Naive thymus-derived CD4-positive, alpha-beta T cell (primary cell): ENCODE measurements at places on chromosomes 2 and 18. TPM values are rescaled to one million over a fixed set of nuclear protein-coding genes. Genes with fewer than 3 reads are reported as not detected.

DNA sequence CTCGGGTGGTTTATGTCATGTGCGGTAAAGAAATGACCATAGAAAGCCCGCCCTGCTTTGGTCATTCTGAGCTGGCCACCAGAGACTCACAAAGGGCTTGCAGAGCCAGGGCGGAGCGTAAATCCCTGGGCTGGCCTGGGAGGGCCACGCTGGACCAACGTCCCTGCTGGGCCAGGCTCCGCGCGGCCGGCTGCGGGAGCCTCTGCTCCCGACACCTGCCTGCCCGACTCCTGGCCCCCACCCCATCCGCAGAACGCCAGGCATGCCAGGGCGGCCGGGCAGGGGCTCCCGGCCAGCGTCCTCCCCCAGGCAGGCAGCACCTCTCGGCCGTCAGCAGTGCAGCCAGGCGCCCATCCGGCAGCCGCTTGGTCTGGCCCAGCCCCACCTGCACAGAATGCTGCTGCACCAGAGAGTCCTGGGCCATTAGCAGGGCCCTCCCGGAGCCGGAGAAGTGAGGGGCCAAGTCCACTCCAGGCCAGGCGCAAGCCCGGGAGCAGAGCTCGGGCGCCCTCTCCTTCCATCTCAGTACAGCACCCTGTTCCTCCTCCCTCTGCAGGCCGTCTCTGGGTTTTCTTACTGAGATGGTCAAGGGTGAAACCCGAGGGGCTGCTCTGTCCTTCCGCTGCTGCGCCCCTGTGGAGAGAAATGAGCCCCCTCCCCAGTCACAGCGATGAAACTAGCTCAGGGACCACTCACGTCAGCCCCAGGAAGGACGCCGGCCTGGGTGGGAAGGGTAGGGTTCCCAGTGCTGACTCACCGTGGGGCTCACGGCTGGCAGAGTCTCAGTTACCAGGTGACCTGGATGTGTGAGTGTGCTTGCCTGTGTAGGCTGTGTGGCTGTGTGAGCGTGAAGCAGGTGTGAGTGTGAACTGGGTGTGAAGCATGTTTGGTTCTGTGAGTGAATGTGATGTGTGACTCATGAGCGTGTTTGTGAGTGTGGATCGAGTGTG, 83.3 kb downstream of the PTGR3 start:
- H3K27me3 ChIP-seq, result no peaks in the 10 kb centered on the region
- H3K36me3 ChIP-seq, result no peaks in the 10 kb centered on the region
- H3K4me3 ChIP-seq, result no peak overlapping the region
- DNase-seq, result no peak

DNA sequence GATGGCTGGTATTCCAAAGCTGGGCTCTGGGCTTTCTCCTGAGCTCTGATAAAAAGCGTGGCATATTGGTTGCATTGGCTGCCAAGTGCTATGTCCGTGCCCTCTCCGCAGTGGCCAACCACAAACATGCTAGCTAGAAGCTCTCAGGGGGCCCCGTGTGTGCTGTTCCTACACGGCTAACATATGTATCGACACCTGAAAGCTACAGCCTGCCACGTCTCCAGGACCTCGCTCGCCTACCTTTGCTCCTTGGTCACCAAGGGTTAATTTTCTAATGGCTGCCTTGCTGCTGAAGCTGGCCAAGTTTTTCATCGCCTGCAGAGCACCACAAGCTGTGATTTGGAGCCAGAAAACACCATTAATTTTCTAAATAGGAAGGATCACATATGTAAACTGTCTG, 888.4 kb downstream of the BCL11A start:
- no peak for DNase-seq
- H3K27me3 ChIP-seq, result no peaks in the 10 kb centered on the region
- H3K4me1 ChIP-seq, result no peaks in the 10 kb centered on the region
- H3K4me3 ChIP-seq, result no peak overlapping the region
- H3K36me3 ChIP-seq, result no peaks in the 10 kb centered on the region
- no peak overlapping the region for H3K27ac ChIP-seq

GRCh38 chr18:73119574-73119973, 251.8 kb upstream of the NETO1 start:
- no peak overlapping the region for H3K4me3 ChIP-seq
- no peaks in the 10 kb centered on the region for H3K4me1 ChIP-seq
- no peak overlapping the region for H3K27ac ChIP-seq
- H3K36me3 ChIP-seq, result no peaks in the 10 kb centered on the region
- H3K27me3 ChIP-seq, result no peaks in the 10 kb centered on the region

DNA sequence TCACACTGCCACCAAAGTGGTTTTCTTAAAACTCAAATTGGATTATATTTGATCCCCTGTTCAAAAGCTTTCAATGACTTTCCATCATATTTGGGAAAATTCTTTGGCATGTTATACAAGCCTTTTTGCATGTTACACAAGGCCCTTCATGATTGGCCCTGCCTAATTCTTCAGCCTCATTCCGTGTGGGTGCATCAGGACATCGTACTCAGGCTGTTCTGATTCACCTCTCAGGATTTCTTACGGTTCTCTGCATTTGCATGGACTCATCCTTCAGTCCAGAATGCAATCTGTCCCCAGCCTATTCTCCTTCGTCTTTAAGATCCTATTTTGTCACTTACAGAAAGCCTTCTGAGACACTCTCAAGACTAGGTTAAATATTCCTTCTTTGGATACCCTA, 107.8 kb downstream of the LYPD1 start:
- no peaks in the 10 kb centered on the region for H3K4me1 ChIP-seq
- DNase-seq, result no peak
- H3K4me3 ChIP-seq, result no peak overlapping the region

DNA sequence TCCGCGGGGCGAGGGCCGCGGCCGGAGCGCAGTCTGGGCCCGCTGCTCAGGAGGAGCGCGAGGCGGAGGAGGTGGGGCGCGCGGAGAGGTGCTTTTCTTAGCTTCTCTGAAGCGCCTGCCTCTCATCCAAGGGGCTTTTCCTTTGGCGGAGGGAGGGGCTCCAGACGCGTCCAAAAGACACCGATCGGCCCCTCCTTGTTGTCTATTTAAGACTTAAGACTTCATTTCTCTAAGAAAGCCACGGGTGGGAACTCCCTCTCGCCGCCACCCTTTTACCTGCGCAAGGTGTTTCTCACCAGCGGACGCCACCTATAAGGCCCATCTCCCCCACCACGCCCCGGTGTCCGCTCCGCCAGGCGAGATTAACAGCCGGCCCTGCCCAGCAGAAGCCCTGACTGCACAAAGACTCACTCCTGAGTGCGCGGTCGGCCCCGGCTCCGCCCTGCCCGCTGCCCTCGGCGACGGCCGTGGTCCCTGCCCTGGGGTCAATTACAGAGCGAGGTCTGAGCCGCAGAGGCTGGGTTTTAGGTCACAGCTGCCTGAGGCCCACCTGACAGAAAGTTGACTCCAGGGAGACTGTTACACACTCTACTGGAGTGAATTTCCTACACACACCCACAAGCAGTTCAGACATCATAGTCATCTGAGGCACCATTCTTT, at the start of gene DSC2:
DSC2 (minus strand) TSS at position 397 of the 660 bp plus-strand sequence. CDS start 450 bp downstream, outside the sequence.
- no peaks in the 10 kb centered on the region for H3K36me3 ChIP-seq
- no peak within 1 kb of the TSS for H3K4me3 ChIP-seq
- H3K27me3 ChIP-seq, result peaks cover 6% of the 10 kb centered on the region
- no peak for DNase-seq
- H3K27ac ChIP-seq, result no peak within 1 kb of the TSS
- no peaks in the 10 kb centered on the region for H3K4me1 ChIP-seq

DNA sequence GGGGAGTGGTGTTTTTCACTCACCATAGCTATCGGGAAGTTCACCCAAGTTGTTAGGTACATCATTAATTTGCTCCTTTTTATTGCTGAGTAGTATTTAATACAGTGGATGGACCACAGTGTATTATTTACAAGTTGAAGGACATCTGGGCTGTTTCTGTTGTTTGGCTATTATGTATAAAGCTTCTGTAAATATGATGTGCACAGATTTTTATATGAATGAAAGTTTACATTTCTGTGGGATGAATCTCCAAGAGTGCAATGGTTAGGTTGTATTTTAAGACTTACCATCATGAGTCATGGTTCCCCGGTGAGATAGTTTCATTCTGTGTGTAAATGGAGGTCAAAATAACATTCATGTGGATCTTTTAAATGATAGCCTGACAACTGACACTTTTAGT, 337.4 kb downstream of the PTPRM start:
- no peak for DNase-seq
- no peaks in the 10 kb centered on the region for H3K4me1 ChIP-seq
- no peaks in the 10 kb centered on the region for H3K36me3 ChIP-seq
- H3K27me3 ChIP-seq, result no peaks in the 10 kb centered on the region
- no peak overlapping the region for H3K27ac ChIP-seq
- H3K4me3 ChIP-seq, result no peak overlapping the region

- no peak overlapping the region for H3K27ac ChIP-seq
- H3K27me3 ChIP-seq, result no peaks in the 10 kb centered on the region
- no peaks in the 10 kb centered on the region for H3K36me3 ChIP-seq
These were observed 413.3 kb upstream of the TRIB2 start for GRCh38 chr2:12303181-12304030.

- no peaks in the 10 kb centered on the region for H3K27me3 ChIP-seq
- H3K36me3 ChIP-seq, result no peaks in the 10 kb centered on the region
- H3K4me1 ChIP-seq, result no peaks in the 10 kb centered on the region
- no peak overlapping the region for H3K27ac ChIP-seq
- H3K4me3 ChIP-seq, result no peak overlapping the region
These were observed 300.1 kb downstream of the TDRD15 start for GRCh38 chr2:21423854-21424253.

- H3K4me1 ChIP-seq, result no peaks in the 10 kb centered on the region
- no peak overlapping the region for H3K27ac ChIP-seq
- no peaks in the 10 kb centered on the region for H3K36me3 ChIP-seq
- H3K27me3 ChIP-seq, result no peaks in the 10 kb centered on the region
- no peak overlapping the region for H3K4me3 ChIP-seq
These were observed 143.7 kb upstream of the CTNNA2 start for GRCh38 chr2:79369127-79369526.

GRCh38 chr18:55515941-55516710, 71.9 kb downstream of the TCF4 start:
- H3K27me3 ChIP-seq, result no peaks in the 10 kb centered on the region
- H3K27ac ChIP-seq, result no peak overlapping the region
- no peak overlapping the region for H3K4me3 ChIP-seq
- no peak for DNase-seq
- H3K36me3 ChIP-seq, result no peaks in the 10 kb centered on the region
- H3K4me1 ChIP-seq, result no peaks in the 10 kb centered on the region

DNA sequence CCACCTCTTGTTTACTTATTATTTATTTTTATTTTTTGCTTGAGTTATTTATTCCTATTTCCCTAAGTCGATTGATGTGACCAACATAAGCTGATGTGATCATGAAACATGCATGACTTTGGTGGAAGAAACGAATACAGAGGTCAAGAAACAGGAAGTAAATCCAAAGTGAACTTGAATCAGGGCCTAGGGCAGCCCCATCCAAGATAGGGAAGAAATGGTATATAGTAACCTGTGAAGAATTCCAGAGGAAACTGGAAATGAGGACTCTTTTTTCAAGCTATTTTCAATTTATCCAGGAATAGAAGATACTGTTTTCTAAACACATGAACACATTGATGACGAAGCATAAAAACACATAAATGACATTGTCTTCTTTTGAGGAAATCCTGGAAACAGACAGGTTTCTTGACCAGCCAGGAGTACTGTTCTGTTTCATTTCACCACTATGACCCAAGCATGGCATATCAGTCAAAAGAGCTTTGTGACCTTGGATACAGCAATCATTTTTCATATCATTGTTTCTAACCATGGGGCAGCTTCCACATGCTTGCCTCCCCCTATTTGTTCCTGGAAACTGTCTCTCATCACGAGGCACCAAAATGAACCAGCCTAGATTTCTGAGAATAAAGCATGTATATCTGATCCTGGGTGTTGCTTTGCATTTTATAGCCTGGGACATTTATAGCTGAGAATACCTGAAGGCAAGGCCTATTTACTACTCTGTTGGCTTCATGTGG, 9.1 kb upstream of the LCLAT1 start:
- H3K36me3 ChIP-seq, result no peaks in the 10 kb centered on the region
- no peak for DNase-seq
- H3K4me1 ChIP-seq, result no peaks in the 10 kb centered on the region

GRCh38 chr2:72682061-72682460, 143.8 kb downstream of the EXOC6B start:
- no peak overlapping the region for H3K27ac ChIP-seq
- H3K4me1 ChIP-seq, result no peaks in the 10 kb centered on the region
- DNase-seq, result no peak
- H3K36me3 ChIP-seq, result no peaks in the 10 kb centered on the region

- no peaks in the 10 kb centered on the region for H3K27me3 ChIP-seq
- no peak overlapping the region for H3K4me3 ChIP-seq
- no peak for DNase-seq
- H3K27ac ChIP-seq, result no peak overlapping the region
- no peaks in the 10 kb centered on the region for H3K36me3 ChIP-seq
- no peaks in the 10 kb centered on the region for H3K4me1 ChIP-seq
These were observed 62.2 kb downstream of the SPIRE1 start for GRCh38 chr18:12595571-12596255.

- H3K27ac ChIP-seq, result no peak overlapping the region
- no peaks in the 10 kb centered on the region for H3K36me3 ChIP-seq
- no peaks in the 10 kb centered on the region for H3K4me1 ChIP-seq
- DNase-seq, result no peak
These were observed 465.0 kb upstream of the CWC22 start for GRCh38 chr2:180472133-180472532.

DNA sequence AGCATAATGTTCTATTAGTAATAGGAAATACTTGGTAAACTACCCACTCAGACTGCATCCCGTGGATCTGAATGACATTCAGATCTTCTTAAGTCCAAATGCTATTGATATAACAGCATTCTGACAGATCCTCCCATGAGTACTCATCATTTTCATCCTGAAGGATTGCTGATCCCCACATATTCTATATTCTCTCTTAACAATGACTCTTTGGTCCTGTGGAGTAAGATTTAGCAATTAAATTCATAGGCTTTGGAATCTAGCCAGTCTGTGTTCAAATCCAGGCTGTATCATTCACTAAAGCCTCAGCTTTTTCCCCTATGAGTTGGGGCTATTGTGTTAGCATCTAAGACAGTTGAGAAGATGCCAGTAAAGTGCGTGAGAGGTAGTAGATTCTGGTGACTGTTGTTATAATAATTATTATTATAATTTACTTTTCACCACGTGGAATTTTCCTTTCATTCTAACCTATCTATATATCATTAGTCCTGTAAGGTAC, 591.3 kb upstream of the SYT4 start:
- no peak overlapping the region for H3K4me3 ChIP-seq
- H3K27ac ChIP-seq, result no peak overlapping the region
- DNase-seq, result no peak
- no peaks in the 10 kb centered on the region for H3K4me1 ChIP-seq
- no peaks in the 10 kb centered on the region for H3K27me3 ChIP-seq

- no peaks in the 10 kb centered on the region for H3K36me3 ChIP-seq
- no peak overlapping the region for H3K27ac ChIP-seq
- H3K27me3 ChIP-seq, result no peaks in the 10 kb centered on the region
- no peaks in the 10 kb centered on the region for H3K4me1 ChIP-seq
- no peak for DNase-seq
- H3K4me3 ChIP-seq, result no peak overlapping the region
These were observed 79.4 kb upstream of the ZNF532 start for GRCh38 chr18:58785171-58785805.

KCNIP3 gene
- not detected for total RNA-seq

GKN1 gene
- total RNA-seq, result not detected

ERBB4 gene
- total RNA-seq, result not detected in 2 replicates

PKDCC gene
- total RNA-seq, result not detected

DLGAP1 gene
- 0.97 and 1.0 TPM in 2 replicates for total RNA-seq

C1QL2 gene
- not detected in 2 replicates for total RNA-seq

AQP12B gene
- total RNA-seq, result not detected
